Glomerular endothelial cell (primary cell): ENCODE measurements at places on chromosomes 1 and 21. TPM values are rescaled to one million over a fixed set of nuclear protein-coding genes. Genes with fewer than 3 reads are reported as not detected.

DNA sequence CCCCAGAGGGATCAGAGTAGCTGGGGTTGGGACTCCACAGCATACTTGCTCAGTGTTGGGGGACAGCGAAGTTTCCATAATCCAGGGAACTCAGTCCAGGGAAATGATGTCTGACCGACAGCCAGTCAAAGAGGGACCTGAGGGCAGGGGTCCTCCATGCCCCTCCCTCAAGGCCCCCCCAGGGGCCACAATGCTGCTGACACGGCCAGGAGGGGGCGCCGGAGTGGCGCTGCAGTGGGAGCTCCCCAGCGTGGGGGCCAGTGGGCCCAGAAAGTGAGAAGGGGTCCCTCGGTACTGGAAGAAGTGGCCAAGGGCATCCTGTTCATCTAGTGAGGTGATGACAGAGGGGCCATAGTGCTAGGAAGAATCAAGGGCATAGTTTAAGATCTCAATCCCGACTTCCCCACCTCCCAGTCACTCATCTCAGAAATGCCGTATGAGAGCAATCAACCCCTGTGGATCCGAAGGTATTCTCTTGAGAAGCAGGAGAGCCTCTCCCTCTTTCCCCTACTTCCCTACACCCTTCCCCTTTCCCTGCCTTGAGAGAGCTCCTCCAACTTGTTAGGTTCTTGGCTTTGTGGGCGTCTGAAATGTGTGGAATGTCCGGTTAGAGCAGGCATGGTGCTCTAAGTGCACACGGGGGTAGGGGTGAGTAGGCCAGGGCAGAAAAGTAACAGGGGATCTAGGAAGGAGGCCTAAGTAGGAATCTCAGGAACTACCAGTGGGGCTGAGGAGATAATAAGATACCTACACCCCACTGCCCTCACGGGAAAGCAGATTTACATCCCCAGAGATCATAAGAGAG, 4.1 kb downstream of the NUDT17 start:
- DNase-seq, result no peak

GRCh38 chr1:222749927-222750326, 12.9 kb downstream of the FAM177B start:
- no peak for DNase-seq

DNA sequence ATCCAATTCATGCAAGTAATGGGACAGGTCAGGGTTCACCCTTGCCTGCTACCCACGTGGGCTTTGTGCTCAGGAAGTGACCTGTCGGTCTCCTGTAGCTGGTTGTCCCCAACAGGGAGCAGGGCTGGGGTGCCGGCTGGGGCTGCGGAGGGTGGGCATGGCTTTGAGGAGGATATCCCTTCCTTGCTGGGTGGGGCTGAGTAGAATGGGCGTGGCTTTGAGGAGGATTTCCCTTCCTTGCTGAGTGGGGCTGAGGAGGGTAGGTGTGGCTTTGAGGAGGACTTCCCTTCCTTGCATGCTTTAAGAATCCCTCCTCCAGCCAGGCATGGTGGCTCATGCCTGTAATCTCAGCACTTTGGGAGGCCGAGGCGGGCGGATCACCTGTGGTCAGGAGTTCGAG, 151.3 kb downstream of the CLIC6 start:
- no peak for DNase-seq

GRCh38 chr1:225866061-225866837, 15.9 kb downstream of the TMEM63A start:
- DNase-seq, result no peak

Gene CRYBG2
- under 0.01 TPM in 1 of 2 replicates, not detected in the other for total RNA-seq
